Stimulated activated CD8-positive, alpha-beta memory T cell treated with anti-CD3 and anti-CD28 coated beads, Interleukin-4, amount 100 ng/mL, for 1 hour (primary cell): ENCODE measurements at places on chromosomes 1 and 21.
A peak's percentile ranks its signal among the peaks of the same experiment; 100 is the strongest.

GRCh38 chr1:32014948-32015273 lies 1.2 kb downstream of the KHDRBS1 start:
- DNase-seq, result no peak

- DNase-seq, result no peak
Measured at GRCh38 chr1:194295685-194296084, 1109.3 kb upstream of the B3GALT2 start.

DNA sequence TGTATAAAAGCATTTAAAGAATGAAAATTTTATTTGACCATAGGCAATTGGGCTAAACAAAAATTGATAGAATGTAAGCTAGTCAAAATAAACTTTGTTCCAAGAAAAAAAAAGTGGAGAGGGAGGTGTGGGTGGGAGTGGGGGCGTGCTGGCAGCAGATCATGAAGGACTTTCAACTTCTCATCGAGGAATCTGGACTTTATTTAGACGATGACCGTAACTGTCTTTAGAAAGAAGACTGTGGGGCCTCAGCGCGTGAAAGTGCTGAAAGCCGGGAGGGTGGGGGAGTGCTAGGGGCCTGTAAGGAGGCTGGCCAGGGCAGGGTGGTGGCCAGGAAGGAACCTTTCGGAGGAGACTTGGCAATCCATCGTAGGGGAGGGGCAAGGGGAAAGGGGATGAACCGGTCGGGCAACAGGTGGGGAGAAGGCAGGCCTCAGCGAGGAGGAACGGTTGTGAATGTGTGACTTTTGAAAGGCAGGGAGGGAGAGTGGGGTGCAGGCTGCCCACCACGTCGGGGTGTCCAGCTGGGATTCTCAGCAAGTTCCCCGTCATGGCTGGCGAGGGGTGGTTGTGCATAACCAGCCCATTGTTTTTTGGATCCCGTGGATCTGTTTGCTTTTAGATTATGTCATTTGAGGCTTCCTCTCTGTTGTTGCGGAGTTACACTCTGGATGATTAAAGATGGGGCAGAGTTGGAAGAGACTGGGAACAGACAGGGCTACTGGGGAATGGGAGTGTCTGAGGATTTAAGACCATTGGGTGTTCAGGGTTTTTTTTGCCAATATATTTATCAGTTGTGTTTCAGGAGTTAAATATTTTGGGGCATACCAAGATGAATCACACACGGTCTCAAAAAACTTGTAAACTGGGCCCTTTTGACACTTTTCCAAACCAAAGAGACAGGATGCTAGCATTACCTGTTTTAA lies 35.5 kb downstream of the HUNK start:
- DNase-seq, result no peak

DNA sequence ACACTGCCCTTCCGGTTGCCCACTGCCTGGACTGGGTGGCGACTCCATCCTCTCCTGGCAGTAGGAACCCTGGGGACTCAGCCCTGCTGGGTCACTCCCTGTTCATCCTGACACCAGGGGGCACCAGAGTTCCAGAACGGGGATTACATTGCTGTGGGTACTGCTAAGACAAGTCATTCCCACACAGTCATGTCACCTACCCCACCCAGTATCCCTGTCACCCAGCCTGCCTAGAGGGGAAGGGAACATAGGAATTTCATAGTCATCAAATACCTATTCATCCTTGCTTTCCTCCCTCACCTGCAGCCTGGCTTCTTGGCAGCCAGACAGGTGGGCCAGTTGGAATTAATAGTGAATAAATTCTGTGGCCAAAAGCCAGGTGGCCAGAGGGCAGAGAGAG lies 9.8 kb upstream of the SFN start:
- DNase-seq, result peak; percentile 73

DNA sequence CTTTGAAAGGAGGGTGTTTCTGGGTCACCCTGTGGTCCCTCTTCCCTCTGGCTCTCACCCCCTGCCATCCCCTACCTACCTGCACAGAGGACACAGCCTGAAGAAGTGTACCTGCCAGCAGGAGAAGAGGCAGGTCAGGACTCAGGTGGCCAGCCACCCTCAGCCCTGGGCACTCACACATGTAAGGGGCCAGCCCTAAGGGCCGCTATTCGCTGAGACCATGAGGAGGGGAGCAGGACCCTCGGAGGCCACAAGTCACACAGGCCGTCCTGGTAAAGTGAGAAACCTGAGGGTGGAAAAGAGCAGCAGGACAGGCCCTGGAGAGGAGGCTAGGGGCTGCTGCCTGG lies 1.2 kb downstream of the ZNF692 start:
- DNase-seq, result no peak

DNA sequence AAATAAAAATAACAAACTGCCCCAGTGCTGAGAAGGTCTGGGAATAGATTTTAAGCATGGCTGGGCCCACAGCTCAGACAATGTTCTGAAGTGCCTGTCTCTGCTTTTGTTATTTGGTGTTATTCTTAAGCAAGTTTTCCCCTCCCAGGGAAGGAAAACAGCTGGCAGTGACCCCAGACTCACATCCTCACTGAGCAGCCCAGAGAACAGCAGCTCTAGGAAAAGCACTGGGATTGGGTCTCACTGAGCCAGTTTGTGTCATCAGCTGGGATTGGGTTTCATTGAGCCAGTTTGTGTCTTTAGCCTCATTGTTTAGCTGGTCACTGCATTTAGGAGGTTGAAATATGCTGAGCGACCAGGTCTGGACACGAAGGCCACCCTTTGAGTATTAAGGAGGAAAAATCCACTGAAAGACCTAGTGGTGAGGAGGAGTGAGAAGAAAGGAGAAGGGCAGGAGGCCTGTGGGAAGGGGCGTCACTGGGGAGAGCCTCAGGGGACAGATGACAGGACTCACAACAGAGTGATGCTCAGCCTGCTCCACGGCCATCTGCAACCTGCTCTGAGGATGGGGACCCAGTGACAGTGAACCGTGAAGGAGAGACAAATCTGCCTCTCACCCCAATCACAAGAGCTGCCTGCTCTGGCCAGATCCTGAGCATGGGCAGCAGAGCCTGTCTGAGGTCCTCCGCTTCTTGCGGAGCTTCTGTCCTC lies 103.8 kb downstream of the TOMM20 start:
- no peak for DNase-seq

DNA sequence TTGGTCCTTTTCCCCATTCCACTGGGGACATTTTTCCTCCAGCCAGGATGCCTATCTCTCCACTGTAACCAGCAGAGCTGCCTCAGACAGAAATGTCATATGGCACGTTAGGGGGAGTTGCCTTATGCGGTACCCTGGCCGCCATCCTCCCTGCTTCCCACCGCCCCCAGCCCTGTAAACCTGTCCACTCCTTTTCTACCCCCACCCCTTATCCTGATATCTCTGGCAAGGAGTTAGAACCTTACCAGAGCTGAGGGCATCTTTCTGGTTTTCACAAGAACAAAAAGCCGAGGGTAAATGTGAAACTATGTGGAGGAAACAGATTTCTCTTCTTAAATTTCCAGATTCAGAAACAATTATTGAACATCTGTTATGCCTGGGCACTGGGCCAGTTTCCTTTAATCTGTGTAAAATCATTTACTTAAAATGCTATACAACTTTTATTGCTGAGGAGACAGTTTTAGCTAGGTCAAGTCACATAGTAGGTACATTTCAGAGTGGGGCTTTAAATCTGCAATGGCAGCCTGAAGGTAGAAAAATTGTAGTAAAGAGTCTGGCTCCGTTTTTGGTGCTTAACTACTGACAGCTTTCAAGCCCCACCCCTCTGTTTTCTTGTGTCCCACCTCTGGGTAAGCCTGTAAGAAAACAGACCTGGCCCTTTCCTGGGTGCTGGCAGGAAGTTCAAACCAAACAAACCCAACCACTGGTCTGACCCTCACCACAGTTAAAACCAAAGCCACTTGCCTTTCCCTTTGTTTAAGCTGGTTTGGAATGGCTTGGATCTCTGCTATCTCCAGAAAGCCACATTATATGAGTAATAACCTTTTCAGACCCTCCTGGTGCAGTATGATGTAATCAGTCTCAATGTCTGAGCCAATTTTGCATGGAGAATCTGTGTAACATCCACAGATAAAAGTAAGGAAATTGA lies 319.0 kb downstream of the HHAT start:
- DNase-seq, result no peak

DNA sequence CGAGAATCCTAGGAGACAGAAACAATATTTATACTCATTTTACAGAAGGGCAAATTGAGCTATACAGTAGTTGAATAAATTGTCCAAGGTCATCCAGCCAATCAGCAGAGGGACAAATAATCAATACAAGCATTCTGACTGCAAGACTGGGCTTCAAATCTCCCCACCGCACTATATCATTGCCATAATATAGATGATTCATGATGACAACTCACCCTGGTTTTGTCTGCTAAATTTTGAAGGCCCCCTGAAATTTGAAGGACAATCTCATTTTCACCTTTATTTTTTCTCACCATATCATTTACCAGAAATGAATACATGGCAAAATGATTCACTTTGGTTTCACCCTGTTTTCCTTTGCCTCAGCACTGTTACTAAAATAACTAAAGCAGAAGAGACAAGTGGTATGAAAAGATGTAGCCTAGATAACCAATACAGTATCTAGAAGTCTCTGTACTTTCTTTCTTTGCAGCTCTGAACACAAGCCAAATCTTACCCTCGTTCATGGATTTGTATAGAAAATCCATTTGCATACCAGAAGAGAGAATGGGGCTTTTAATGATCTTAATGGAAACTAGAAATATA lies 292.5 kb downstream of the TTLL7 start:
- no peak for DNase-seq

DNA sequence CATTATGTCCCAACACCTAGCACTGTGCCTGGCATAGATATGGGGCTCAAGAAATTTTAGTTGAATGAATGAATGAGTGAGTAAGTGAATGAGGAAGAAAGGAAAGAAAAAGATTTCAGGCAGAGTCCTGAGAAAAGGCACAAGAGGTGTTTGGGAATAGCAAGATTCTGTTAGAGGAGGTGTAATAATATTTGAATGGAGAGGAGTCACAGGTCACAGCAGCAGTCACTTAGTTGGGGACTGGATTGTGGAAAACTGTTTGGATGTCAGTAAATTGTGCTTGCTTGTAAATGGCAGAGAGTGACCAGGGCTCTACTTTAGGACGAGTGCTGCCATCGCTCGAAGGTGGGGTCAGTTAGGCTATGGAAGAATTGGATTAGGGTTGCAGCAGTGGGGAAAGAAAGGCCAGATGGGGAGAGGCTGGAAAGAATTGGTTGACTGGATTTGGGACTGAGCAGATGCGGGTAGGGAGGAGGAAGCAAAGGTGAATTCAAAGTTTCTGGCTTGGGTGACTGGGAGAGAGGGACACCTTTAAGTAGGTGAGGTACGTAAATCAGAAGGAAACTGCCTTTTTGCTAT lies 9.3 kb downstream of the CDC14A start:
- DNase-seq, result no peak

GRCh38 chr1:31981972-31982371 lies 31.7 kb upstream of the KHDRBS1 start:
- no peak for DNase-seq
